ENCODE measurements at places on chromosomes 7 and 10.

DNA sequence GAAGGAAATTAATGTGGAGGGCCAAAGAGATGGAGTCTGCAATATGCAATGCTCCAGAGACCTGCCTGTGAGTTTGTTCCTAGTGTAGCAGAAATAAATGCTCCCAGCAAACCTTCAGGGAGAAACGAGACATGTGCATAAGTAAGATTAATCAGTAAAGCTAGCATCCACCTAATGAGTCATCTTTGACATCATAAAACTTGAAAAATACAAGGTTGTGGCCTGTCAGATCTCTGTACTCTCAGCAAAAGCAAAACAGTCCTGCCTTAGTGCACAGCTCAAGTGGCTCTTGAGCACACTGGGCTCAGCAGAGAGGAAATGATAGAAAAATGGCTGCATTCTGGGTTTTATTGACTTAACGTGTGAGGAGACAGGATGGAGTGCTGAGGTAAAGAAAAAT, 32.5 kb upstream of the ERCC6 start:
- DNase-seq: no peak

DNA sequence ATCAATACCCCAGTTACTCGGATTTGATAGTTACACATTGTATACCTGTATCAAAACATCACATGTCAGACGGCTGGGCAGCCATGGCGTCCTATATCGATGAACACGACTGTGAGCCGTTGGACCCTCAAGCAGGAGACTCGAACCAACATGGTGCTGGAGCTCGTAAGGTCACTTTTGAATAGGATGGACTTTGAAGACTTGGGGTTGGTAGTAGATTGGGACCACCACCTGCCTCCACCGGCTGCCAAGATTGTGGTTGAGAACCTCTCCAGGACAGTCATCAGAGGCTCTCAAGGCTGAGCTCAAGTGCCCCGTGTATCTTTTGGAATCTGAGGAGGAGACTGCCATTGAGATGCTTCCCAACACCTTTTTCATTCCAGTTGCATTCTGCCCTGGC, 1.9 kb upstream of the RINT1 start:
- no peak for DNase-seq

DNA sequence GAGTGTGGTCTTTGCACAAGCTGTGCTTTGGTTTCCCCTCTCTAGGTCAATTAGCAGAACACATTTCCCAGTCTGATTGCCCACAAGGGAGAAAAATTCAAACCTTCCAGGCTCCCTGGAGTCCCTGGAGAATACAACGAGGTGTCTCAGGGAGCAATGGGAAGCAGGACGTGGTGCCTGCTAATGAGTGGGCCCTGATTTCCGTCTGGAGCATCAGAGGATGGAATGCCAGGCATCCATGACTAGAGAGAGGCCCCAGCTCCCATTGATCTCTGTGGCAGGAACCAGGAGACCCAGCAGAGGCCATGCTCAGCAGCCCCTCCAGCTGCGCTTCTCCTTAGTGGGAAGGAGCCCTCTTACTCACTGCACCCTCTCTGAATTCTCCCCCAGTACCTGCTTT, 33.2 kb upstream of the TLX1 start:
- no peak for DNase-seq

GRCh38 chr7:99270702-99271101, 1.9 kb upstream of the MYH16 start:
- DNase-seq: no peak

DNA sequence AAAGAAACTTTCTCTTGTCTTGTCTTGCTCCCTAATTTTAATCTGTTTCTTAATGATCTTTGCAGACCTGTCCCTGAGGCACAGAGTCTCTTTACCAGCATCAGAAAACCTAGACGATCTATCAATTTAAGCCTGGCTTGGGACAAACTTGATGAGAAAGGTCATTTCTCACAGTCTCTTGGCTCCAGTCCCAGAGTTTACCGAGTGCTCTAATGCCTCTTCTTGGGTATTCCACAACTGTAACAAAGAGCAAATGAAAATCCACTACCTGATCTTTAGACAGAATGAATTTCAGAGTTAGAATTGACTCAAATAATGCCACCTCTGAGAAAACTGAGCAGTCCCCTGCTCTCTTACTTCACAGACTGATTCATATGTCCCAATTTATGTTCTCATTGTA, 106.4 kb upstream of the DNAJB12 start:
- no peak for DNase-seq

- DNase-seq: no peak
These were observed 68.5 kb downstream of the AGK start for GRCh38 chr7:141619745-141620144.

DNA sequence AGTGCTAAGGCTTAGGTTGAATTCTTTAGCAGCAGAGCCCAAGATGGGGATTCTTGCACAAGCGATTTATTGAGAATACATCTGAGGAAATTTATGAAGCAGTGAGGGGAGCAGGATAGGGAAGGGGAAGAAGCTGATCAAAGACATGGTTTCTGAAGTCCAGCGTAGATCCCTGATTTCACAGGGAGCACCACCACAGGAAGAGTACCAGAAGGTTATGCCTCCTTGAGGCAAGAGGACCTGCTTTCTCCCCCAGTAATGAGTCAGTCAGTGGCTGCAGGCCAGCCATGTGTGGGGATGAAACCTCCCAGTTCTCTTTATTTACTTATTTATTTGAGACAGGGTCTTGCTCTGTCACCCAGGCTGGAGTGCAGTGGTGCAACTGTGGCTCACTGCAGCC, 35.0 kb upstream of the CBLL1 start:
- DNase-seq: no peak

DNA sequence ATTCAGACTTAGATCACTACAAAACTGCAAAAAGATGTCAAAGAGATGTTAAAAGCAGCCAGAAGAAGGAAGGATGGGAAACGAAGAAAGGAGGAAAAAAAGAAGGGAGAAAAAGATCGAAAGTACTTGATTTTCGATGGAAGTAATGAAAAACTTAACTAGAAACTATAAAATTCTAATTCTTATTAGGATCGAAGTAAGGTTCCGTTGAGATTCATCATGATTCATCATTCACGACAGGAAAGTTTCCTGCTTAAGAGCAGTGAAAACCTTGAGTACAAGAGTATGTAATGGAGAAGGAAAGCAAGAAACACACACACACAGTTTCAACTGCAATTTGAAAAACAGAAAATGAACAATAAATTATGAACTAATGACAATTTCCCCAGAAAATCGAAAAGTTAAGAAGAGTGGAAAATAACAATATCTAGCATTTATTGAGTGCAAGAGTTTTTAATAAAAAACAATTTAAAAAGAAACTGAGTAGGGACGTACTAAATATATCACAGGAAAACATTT, 1.1 kb upstream of the ING3 start:
- no peak for DNase-seq
